HCT116 (cell line): ENCODE measurements at places on chromosomes 6 and 20. TPM values are rescaled to one million over a fixed set of nuclear protein-coding genes. Genes with fewer than 3 reads are reported as not detected.

The C20orf144 gene
- total RNA-seq: 0.37 TPM

GRCh38 chr6:167405778-167406532 lies 81.1 kb downstream of the TTLL2 start:
- H3K4me1 ChIP-seq: no peaks in the 10 kb centered on the region
- H3K27ac ChIP-seq: no peak overlapping the region
- no peak overlapping the region for H3K4me3 ChIP-seq
- H3K27me3 ChIP-seq: peaks cover 12% of the 10 kb centered on the region

GRCh38 chr6:134520181-134521115 lies 202.5 kb upstream of the SGK1 start:
- H3K36me3 ChIP-seq: no peaks in the 10 kb centered on the region
- no peaks in the 10 kb centered on the region for H3K27me3 ChIP-seq
- H3K4me1 ChIP-seq: peaks cover 4% of the 10 kb centered on the region
- H3K27ac ChIP-seq: no peak overlapping the region
- H3K4me3 ChIP-seq: no peak overlapping the region

- H3K36me3 ChIP-seq: no peaks in the 10 kb centered on the region
- no peak overlapping the region for H3K27ac ChIP-seq
- H3K27me3 ChIP-seq: peaks cover 9% of the 10 kb centered on the region; the same call in 1 of the 2 replicates
- no peak overlapping the region for H3K4me3 ChIP-seq
- H3K4me1 ChIP-seq: no peaks in the 10 kb centered on the region
- no peak for DNase-seq
Measured at GRCh38 chr6:106927531-106928398, 46.8 kb downstream of the CD24 start.

The LCA5 gene
- total RNA-seq: 2.0 TPM

The TMEM200A gene
- total RNA-seq: 22.9 TPM

The ZNF334 gene
- total RNA-seq: not detected

DNA sequence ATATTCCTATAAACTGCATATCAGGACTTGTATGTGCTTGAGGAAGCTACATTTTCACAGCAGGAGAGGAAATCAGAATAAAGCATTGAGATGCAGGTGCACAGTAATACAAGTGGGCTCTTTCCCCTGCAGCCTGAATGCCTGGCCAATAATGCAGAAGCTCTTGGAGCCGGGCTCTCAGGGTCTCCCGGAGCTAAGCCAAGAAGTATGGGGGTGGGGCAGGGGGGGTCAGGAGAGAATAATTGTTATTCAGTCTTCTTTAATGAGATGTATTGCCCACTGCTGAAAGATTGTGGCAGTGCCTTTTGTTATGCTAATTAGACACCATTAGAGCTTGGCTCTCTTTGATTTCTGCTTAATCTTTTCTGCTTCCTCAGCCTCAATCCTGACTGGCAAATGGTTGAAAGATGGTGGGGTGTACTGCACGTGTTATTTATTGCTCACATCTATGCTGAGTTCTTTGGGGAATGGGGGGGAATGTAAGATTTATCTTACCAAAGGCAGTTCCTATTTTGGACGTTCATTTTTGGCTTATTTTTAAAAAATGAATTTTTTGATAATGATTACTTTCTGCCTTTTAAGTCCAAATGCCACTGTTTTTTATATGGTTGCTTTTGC lies 407.6 kb upstream of the SOX4 start:
- no peaks in the 10 kb centered on the region for H3K27me3 ChIP-seq
- DNase-seq: no peak
- H3K27ac ChIP-seq: no peak overlapping the region
- H3K4me3 ChIP-seq: no peak overlapping the region
- H3K4me1 ChIP-seq: no peaks in the 10 kb centered on the region; the same call in 1 of the 2 replicates

DNA sequence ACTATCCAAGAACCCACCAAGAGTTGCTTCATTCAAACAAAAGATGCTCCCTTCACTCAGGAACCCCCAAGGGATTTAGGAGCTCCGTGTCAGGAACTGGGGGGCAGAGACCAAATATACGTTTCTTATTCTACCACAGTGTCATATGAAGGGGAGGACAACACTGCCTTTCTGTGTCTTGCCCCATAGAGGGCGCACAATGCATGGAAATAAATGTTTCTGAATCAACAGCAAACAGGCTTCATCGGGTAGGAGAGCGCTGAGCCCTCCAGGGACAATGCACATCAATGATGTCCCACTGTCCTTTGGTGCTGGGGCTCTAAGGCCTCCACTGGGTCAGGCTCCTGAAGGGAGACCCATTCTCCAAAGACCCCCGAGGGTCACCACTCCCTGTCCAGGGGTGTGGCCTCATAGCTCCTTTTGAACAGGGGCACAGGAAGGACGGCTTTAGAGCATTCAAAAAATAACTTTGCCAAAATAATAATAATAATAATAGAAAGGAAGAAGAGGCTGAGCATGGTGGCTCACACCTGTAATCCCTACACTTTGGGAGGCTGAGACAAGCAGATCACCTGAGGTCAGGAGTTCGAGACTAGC lies 31.1 kb downstream of the PLG start:
- peak; percentile 28 for DNase-seq
- H3K4me1 ChIP-seq: peaks cover 9% of the 10 kb centered on the region; the same call in 1 of the 2 replicates

The KHDRBS2 gene
- not detected for total RNA-seq

The FAM209B gene
- total RNA-seq: not detected

DNA sequence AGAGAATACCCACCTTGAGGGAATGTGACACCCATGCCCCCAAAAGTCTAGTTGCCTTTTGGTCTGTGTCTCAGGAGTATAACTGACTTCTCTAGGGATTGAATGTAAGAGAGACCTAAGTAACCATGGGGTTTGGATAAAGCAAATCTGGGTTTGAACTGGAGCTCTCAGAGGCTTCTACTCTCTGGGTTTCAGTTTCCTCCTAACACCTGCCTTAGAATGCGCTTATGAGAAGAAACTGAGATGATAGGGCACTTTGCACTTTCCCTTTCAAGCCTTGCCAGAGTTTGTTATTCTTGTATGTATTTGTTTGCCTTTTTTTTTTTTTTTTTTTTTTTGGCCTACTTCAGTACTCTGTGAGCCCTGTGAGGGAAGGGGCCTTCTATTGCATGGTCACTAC lies 19.4 kb downstream of the SDHAF4 start:
- no peak for DNase-seq
- H3K36me3 ChIP-seq: 0 out of 2 replicates have a peak, but pooled peaks cover 2% of the 10 kb centered on the region
- no peaks in the 10 kb centered on the region for H3K27me3 ChIP-seq
- H3K27ac ChIP-seq: no peak overlapping the region

DNA sequence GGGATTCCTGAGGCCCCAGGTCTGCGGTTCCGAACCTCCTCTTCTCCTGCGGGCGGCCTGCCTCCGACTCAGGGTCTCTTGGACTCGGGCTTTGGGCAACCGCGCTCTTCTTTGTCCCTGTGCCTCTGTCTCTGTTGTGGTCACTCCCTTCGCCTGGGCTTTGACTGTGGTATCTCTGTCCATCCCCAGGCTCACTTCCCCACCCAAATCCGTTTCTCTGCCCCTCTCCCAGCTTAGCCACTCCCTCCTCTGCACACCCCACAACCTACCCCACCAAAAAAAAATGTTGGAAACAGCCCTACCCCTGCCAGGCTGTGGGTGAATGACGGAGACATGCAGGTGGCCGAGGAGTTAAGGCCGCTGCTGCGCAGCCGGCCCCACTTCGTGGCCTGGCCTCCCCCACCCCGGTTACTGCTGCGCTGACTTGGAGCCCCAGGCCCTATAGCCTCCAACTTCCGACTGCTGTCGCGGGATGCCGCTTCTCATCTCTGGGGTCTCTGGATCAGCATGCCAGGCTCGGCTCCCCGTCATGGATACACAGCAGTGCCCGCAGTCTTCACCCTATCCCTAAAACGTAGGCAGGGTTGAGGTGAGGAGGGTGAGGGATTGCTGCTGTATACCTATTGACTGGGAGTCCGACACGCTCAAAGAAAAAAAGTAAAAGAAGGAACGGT lies 2.7 kb upstream of the MAFB start:
- DNase-seq: no peak
- H3K27me3 ChIP-seq: peaks cover 29% of the 10 kb centered on the region
- H3K36me3 ChIP-seq: no peaks in the 10 kb centered on the region
- no peak overlapping the region for H3K4me3 ChIP-seq

DNA sequence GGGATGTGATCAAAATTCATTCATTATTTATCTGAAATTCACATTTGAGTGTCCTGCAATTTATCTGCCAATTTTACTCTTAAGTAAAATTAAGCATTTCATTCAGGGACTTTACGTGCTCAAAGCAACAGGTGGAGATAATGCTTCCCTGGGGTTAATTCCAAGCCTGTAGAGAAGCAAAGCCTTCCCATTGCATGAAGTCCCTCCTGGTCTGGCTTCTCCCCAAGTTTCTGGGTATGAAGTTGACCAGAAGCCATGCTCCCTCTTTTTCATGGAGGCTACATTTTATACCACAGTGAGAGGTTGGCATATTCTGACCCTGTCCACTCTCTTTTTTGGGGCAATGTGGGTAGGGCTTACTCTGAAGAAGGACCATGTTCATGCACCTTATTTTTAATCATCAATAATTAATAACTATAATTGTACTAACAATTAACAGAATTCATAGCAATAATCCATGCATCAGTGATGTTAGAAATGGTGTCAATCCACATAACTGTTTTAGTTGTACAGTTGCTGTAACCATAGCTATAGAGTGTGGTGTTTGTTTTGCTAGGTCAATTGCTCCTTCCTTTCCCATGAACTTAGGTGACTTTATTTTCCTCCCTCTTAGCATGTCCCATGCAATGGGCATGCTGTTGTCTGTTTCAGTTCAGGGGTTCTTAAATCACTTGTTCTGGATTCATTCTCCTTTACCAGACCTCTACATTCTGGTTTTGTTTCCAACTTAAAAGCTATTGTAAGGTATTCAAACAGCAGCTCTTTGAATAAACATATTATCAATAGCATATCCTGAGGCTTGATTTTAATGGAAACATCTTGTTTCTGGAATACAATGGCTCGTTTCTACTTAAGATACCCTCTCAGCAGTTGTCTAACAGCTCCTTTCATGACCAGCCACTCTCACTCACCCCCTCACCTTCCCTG lies 1.5 kb downstream of the LAMA4 start:
- H3K4me3 ChIP-seq: peak overlapping the region; percentile 43
- no peaks in the 10 kb centered on the region for H3K27me3 ChIP-seq
- no peak overlapping the region for H3K27ac ChIP-seq
- no peaks in the 10 kb centered on the region for H3K36me3 ChIP-seq
- no peaks in the 10 kb centered on the region for H3K4me1 ChIP-seq
- no peak for DNase-seq

- peak overlapping the region; percentile 61 for H3K4me3 ChIP-seq
- H3K4me1 ChIP-seq: peaks cover 21% of the 10 kb centered on the region
- DNase-seq: no peak
Measured at GRCh38 chr6:10837622-10837994, 731 bp downstream of the MAK start.

DNA sequence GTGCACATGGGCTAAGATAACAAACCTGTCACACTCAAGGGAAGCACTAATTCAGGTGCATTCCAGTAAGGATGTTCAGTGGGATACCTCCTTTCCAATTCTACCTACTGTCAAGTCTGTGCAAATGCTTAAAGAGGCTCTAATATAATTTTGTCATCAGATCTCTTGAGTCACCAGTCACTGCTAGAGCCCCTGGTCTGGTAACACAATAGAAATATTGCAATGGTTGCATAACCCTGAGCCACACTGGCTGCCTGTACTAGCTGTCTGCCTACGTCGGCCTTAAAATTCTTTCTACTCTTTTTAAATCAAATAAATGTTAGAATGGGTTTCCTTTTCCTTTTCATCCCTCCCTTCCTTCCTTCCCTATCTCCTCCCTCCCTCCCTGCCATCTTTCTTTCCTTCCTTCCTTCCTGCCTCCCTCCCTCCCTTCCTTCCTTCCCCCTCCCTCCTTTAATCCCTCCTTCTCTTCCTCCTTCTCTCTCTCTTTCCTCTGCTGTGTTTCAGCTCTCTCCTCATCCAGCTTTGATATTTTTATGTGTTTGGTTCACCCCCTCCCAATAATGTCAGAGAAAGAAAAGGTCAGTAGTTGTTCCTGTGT lies 28.1 kb upstream of the OLIG3 start:
- no peaks in the 10 kb centered on the region for H3K4me1 ChIP-seq
- H3K27ac ChIP-seq: no peak overlapping the region
- no peaks in the 10 kb centered on the region for H3K36me3 ChIP-seq
- DNase-seq: no peak

The CLIC5 gene
- total RNA-seq: 0.20 TPM

The UNC5CL gene
- total RNA-seq: 2.2 TPM

The PLG gene
- total RNA-seq: 0.69 TPM

GRCh38 chr6:2531426-2532215 lies 219.1 kb downstream of the MYLK4 start:
- no peaks in the 10 kb centered on the region for H3K4me1 ChIP-seq
- DNase-seq: no peak
- H3K36me3 ChIP-seq: no peaks in the 10 kb centered on the region
- no peak overlapping the region for H3K27ac ChIP-seq
- no peak overlapping the region for H3K4me3 ChIP-seq
- H3K27me3 ChIP-seq: no peaks in the 10 kb centered on the region

GRCh38 chr6:137927777-137928218 lies 60.7 kb downstream of the TNFAIP3 start:
- H3K36me3 ChIP-seq: no peaks in the 10 kb centered on the region
- H3K27ac ChIP-seq: no peak overlapping the region
- peaks cover 28% of the 10 kb centered on the region for H3K4me1 ChIP-seq
- H3K27me3 ChIP-seq: no peaks in the 10 kb centered on the region

DNA sequence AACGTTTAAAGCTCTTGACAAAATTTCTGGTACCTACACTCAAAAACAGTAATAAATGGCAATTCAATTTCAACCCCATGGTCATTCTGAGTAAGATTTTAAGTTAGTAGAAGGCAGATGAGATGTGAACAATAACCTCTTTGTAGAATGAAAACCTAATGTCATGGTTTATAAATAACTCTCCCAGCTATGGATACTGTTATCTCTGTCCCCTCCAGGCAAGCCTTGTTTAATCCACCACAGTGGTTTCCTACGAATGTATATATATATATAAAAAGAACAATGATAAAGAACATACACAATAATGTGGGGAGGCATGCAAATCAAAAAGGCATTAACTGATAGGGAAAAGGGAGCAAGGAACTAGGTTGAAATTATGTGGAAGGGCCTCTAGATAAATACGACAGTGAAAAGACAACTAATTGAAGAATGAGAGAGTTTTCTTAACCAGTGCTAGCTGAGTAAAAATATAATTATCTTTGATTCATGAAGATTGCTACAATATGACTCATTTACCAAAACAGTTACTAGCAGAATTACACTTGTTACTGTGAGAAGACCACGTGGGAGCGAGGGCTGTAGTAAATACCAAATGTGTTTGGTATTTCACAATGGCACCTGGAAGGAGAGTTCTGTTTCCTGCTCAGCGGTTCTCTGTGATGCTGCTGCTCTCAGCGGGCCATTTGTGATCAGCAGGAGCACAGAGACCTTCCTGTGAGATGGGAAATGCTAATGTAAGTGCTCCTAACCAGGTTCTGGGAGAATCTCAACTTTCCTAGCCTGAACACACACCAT lies 173.7 kb downstream of the MBOAT1 start:
- no peak for DNase-seq
- no peaks in the 10 kb centered on the region for H3K27me3 ChIP-seq
- H3K4me1 ChIP-seq: no peaks in the 10 kb centered on the region
- no peaks in the 10 kb centered on the region for H3K36me3 ChIP-seq

- no peaks in the 10 kb centered on the region for H3K4me1 ChIP-seq
- H3K4me3 ChIP-seq: no peak overlapping the region
- H3K27ac ChIP-seq: no peak overlapping the region
- DNase-seq: no peak
- peaks cover 16% of the 10 kb centered on the region; the same call in 1 of the 2 replicates for H3K36me3 ChIP-seq
- no peaks in the 10 kb centered on the region for H3K27me3 ChIP-seq
Measured at GRCh38 chr6:56890683-56891429, 64.1 kb upstream of the BEND6 start.
